ENCODE measurements at places on chromosomes 6 and 20.

DNA sequence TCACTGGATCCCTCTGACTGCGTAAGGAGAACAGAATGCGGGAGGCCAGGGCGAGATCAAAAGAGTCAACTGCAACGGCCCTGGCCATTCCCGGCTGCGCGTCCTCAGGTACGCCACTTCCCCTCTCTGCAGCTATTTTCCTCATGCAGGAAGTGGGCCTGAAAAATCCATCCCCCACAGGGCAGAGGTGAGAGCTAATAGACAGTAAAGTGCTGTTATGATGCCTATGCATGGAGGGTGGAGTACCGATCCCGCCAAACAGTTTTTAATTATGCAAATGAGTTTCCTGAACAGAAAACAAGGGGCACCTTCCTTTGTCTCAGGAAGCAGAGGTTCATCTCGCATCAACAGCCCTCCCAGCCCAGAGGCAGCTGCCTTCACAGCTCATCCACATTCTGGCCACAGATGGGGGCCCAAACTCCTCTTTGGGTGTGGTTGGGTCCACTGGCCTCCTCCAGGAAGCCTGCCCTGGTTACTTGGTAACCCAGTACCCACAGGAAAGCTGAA lies 9.3 kb downstream of the PREX1 start:
- H3K4me1 ChIP-seq, result no peaks in the 10 kb centered on the region
- H3K27ac ChIP-seq, result no peak overlapping the region
- no peak for DNase-seq
- no peaks in the 10 kb centered on the region for H3K27me3 ChIP-seq
- H3K4me3 ChIP-seq, result no peak overlapping the region
- no peaks in the 10 kb centered on the region for H3K36me3 ChIP-seq

GRCh38 chr6:116392132-116393013 lies 21.6 kb downstream of the DSE start:
- H3K27me3 ChIP-seq, result no peaks in the 10 kb centered on the region
- H3K36me3 ChIP-seq, result no peaks in the 10 kb centered on the region
- no peak overlapping the region for H3K4me3 ChIP-seq
- no peak for DNase-seq

DNA sequence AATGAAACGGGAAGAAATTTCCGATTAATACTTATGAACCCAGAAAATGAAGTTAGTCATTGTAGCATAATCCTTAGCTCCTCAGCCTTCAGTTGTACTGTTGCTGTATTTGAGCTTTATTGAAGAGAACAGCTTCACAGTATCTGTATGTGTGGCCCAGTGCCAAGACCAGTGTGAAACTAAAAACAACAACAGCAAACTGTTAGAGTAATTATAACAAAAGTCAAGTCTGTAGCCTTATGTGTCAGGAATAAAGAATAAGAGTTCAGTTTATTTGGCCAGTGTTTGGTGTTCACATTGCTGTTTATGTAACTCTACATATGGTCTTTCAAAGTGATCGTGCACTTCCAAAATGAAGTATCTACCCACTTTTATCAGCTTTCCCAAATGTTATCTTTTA lies 70.9 kb downstream of the ARID1B start:
- H3K4me1 ChIP-seq, result peaks cover 3% of the 10 kb centered on the region
- H3K36me3 ChIP-seq, result no peaks in the 10 kb centered on the region
- peak overlapping the region; percentile 61 for H3K27ac ChIP-seq

GRCh38 chr20:38372806-38373205 lies 26.5 kb downstream of the LBP start:
- no peak overlapping the region for H3K27ac ChIP-seq
- H3K4me1 ChIP-seq, result no peaks in the 10 kb centered on the region
- no peak for DNase-seq
- no peaks in the 10 kb centered on the region for H3K27me3 ChIP-seq
- no peak overlapping the region for H3K4me3 ChIP-seq

- no peaks in the 10 kb centered on the region for H3K27me3 ChIP-seq
- H3K4me1 ChIP-seq, result no peaks in the 10 kb centered on the region
- no peak overlapping the region for H3K27ac ChIP-seq
- no peaks in the 10 kb centered on the region for H3K36me3 ChIP-seq
- H3K4me3 ChIP-seq, result no peak overlapping the region
These were observed 125.1 kb downstream of the BFSP1 start for GRCh38 chr20:17406051-17406590.

DNA sequence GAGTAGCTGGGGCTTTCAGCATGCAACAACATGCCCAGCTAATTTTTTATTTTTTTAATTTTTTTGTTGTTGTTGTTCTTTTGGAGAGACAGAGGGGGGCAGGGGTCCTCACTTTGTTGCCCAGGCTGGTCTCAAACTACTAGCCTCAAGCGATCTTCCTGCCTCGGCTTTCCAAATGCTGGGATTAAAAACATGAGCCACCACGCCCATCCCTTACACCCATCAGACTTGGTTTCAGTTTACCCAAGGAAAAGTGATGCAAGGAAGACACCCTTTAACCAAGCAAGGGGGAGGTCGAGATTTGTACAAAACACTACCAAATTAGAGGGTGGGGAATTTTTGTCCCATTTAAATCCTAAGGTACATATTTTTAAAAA lies 210.1 kb downstream of the ARHGAP18 start:
- no peaks in the 10 kb centered on the region for H3K36me3 ChIP-seq
- no peaks in the 10 kb centered on the region for H3K27me3 ChIP-seq
- no peak overlapping the region for H3K27ac ChIP-seq
- H3K4me1 ChIP-seq, result no peaks in the 10 kb centered on the region
- DNase-seq, result no peak
- no peak overlapping the region for H3K4me3 ChIP-seq

DNA sequence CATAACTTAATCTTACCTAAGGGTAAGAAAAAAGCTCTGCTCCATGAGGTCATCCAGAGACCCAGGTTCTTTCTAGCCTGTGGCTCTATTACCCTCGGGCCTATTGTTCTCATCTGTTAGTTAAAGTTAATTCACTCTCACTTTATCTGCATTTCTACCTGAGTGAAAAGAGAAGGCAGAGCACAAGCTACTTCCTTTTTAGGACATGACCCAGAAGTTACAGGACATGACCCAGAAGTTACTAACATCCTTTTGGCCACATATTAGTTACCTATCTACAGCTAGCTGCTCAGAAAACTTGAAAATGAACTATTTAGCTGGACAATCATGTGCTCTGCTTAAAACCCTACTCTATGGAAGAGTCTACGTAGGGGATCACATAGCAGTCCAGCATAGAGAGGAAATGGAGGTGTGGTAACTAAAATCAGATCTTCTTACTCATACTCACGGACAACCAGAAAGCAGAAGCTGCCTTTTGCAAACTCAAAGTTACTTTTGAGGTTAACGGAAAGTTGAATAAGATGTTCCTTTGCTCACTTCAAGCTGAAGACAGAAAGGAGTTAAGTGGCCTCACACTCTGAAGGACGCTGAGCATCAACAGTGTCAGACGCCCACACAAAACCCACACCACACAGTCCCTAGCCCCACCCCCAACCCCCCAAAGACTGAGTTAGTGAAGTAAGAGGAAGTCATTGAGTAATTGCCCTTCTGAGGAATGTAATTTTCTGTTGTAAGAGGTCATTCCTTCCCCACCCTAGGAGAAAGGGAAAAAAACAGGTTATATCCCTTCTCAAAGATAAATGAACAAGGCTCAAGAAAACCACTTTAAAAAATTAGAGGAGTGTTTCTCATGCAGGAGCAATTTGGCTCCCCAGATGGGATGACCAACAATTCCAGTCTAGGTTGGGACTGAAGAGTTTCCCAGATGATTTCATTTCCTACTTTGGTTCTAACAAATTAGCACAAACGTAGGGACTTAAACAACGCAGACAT lies 45.9 kb upstream of the TAB2 start:
- no peak overlapping the region for H3K27ac ChIP-seq
- H3K27me3 ChIP-seq, result no peaks in the 10 kb centered on the region
- no peak for DNase-seq
- no peaks in the 10 kb centered on the region for H3K4me1 ChIP-seq

DNA sequence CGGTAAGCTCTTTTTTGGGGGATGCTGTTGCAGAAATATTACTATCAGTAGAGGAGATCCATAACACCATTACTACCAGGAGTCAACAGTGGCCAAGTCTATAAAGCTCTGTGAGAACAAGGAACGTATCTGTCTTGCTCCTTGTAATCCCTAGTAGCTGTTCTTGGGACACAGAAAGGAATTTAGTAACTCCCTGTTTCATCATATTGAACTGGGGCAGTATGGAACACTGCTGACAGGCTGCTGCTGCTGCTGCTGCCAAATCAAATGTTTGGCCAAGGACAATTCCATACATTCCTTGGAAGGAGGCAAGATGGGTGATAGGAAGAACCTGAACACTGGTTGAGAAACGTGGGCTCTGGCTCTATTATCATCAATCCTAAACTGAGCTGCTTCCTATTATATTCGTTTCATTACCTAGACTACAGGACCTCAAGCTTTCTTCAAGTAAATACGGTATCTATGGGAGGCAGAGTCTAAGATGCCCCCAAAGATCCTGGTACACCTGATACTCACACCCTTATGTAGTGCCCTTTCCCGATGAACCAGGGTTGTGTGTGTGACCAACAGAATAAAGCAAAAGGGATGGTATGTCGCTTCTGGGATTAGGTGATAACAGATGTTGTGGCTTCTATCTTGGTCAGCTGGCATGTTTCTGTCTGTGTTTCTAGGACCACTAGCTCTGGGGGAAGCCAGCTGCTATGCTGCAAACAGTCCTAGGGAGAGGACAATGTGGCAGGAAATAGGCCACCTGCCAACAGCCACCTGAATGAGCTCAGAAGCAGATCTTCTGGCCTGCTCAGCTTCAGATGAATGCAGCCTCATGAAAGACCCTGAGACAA lies 39.5 kb downstream of the ELOVL5 start:
- H3K36me3 ChIP-seq, result no peaks in the 10 kb centered on the region
- no peak overlapping the region for H3K4me3 ChIP-seq
- DNase-seq, result no peak
- no peak overlapping the region for H3K27ac ChIP-seq
- H3K4me1 ChIP-seq, result no peaks in the 10 kb centered on the region
- no peaks in the 10 kb centered on the region for H3K27me3 ChIP-seq

DNA sequence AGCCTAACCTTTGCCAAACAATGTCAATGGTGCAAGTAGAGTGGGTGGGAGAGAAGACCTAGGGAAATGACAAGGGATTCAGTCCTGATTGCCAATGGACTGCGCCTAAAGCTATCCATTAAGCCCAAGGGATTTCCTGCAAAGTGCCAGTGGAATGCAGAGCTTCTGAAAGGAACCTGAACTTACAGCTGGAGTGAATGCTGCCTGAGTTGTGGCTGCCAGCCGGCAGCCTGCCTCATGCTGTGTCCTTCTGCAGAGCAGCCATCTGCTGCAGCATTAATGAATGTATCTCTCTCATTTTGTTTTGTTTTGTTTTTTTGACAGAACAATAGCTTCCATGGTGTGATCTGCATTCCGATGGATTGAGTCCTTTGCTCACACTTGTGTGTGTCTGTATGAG lies 44.7 kb downstream of the SLC35F1 start:
- no peaks in the 10 kb centered on the region for H3K36me3 ChIP-seq
- no peaks in the 10 kb centered on the region for H3K4me1 ChIP-seq
- no peak for DNase-seq

- H3K36me3 ChIP-seq, result no peaks in the 10 kb centered on the region
- no peak for DNase-seq
- peak overlapping the region; percentile 84 for H3K27ac ChIP-seq
These were observed 999 bp upstream of the EHMT2 start for GRCh38 chr6:31898383-31899011.

GRCh38 chr6:42320762-42321161 lies 103.1 kb upstream of the MRPS10 start:
- H3K4me1 ChIP-seq, result no peaks in the 10 kb centered on the region
- H3K27me3 ChIP-seq, result no peaks in the 10 kb centered on the region
- DNase-seq, result no peak
- H3K4me3 ChIP-seq, result no peak overlapping the region
- H3K36me3 ChIP-seq, result no peaks in the 10 kb centered on the region

DNA sequence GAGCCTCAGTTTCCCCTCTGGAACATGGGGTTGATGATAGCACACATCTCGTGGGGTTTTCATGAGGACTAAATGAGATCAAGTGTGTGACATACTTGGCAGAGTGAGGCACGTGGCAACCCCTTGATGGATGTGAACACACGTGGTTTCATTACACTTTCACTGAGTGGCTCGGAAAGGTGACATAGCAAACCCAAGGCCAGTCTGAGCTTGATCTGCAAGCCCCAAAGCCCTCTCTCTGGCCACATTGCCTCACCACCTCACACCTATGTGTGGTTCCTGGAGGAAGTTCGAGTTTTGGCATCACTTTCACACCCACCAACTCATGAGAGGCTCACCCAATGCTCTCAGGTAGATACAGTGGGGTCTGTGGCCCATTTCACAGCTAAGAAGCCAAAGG lies 60.0 kb downstream of the CPNE5 start:
- H3K27me3 ChIP-seq, result no peaks in the 10 kb centered on the region
- H3K27ac ChIP-seq, result no peak overlapping the region
- H3K4me3 ChIP-seq, result no peak overlapping the region
- DNase-seq, result no peak
- no peaks in the 10 kb centered on the region for H3K36me3 ChIP-seq

Data from uterus (tissue), 4 donors.